ENCODE measurements at places on chromosomes 7 and 10.

- DNase-seq, result no peak
Observed at GRCh38 chr7:90605055-90605454, 8.9 kb downstream of the CDK14 start.

GRCh38 chr7:39622609-39623008 lies 763 bp upstream of the RALA start:
- no peak for DNase-seq

- DNase-seq, result no peak
Observed at GRCh38 chr7:113891031-113891350, 27.8 kb downstream of the PPP1R3A start.

DNA sequence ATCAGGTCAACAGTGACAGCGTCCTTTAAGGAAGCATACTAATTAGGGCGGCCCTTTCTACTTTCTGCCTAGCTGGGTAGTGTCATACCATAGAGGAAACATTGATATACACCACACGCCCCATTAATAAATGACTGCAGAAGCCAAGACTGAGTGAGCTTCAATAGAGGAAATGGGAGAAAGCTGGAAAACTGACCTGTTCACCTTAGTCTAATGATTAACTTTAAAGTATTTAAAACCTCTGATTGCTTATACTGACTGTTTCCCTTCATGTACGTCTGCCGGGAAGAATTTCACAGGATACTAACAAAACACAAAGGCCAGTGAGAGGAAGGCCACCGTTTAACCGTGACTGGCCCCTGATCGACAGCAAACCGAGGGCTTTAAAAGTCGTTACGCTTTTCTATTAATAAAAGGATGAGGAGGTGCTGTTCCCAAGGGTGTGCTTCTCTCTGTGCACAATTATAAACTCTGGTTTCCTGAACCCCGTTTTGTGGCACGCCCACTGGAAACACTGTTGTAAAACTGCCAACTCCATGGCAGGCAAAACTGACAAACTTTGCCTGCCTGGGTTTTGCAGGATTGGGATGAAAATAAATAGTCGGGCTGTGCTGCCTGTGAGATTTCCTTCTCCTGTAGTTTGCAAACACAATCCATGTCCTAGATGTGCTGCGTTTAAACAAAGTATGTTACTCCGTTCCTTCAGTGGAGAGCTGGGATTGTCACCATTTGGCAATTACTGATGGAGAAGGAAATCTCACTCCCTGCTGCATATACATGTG lies 137.6 kb downstream of the NRP1 start:
- DNase-seq, result no peak

DNA sequence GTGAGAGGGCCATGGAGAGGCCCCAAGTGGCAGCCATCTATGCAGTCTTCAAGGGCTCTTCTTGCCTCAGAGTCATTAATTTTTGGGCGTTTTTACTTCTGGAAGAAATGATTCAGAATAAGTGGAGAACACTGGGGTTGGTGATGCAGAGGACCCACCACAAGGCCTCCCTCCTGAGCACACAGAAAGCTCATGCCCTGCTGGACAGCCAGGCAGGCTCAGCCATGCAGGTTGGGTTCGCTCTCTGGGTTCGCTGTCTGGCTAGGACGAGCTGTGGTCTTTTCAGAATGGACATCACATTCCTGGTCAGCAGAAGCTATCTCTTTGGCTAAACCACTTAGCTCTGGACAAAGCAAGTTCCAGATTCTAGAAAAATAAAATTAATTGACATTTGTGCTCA lies 480.8 kb downstream of the RPS24 start:
- DNase-seq, result no peak

Data from stromal cell of bone marrow (primary cell).